ENCODE measurements at places on chromosomes 1 and 21.

DNA sequence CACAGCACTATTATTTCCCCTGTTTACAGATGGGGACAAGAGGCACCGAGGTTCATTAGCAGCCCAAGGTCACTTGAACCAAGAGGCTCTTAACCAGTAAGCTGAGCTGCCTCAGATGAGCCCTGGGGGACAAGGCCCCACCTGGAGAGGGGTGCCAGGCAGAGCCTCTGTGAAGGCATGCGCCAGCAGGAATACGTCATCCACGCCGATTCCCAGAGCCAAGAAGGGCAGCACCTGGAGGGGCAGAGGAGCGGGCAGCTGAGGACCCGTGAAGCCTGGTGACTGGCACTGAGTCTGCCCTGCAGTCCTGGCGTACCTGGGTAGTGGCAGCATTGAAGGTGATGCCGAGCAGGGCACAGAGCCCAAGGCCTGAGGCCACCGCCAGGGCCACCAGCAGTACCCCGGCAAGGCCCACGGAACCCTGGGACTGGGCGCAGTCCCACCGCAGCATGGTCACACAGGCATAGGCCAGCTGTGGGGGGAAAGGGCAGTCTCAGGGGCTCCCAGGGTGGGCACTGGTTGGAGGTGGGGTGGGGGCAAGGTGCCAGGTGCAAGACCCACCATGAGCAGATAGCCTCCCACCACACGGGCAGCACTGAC lies 14.1 kb downstream of the PTCH2 start:
- DNase-seq: no peak

GRCh38 chr1:211606332-211606913 lies 27.5 kb upstream of the SLC30A1 start:
- no peak for DNase-seq

DNA sequence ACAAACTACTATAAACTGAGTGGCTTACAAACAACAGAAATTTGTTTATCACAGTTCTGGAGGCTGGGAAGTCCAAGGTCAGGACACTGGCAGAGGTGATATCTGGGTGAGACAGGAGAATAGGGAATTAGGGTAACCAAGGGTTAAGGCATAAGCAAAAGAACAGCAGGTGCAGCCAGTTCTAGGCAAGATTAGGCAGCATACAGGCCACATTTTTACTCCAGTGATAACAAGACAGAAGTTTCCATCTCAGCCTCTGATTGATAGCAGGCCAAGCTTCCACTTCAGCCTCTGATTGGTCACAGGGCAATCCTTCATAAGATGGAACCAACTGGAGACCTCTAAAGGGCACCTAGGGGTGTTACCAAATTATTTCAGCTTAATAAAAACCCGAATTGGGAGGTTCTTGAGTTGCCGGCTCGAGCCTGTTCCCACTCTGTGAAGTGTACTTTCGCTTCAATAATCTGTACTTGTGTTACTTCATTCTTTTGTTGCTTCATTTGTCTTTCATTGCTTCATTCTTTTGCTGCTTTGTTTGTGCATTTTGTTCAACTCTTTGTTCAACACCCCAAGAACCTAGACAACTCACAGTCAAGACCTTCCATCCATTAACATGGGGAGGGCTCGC lies 185.6 kb downstream of the TOMM20 start:
- DNase-seq: no peak

DNA sequence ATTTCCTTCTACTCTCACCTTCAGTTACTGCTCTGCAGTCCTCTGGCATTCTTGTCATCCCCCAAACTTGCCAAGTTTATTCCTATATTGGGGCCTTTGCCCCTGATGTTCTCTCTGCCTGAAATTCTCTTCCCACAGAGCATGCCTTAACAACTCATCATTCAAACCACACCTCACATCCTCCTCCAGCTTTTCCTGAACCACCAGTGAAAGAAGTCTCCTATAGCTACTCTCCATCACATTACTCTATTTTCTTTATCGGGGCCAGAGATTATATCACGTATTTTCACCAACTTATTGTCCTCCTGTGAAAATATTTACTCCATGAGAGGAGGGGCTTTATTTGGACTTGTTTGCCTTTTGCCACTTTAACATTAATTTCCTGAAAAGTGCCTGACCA lies 32.1 kb downstream of the EXTL2 start:
- DNase-seq: no peak

GRCh38 chr1:226978432-226979114 lies 38.5 kb downstream of the COQ8A start:
- DNase-seq: no peak

DNA sequence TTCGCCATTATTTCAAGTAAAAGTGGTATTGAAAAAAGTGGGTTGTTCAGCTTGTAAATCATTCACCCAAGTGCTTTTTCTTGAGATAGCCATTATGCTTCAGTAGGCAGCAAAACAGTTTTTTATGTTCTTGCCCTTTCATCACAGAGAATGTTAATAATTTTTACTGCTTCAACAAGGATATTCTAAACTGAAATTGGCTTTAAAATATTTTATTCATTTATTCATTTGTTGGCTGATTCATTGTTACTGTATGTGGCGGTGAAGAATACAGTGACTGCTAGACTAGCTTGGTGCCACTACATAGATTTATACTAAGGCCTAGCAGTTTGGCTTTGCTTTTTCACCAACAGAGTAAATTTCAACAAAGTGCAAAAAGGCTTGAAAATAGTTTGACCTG lies 121.5 kb downstream of the OLFML2B start:
- no peak for DNase-seq

GRCh38 chr1:208251911-208252835 lies 8.0 kb upstream of the PLXNA2 start:
- DNase-seq: no peak

- DNase-seq: peak; percentile 87
Observed at GRCh38 chr1:165697881-165698760, at the start of gene ALDH9A1. Gene ALDH9A1, minus strand, starts transcription at chr1:165698562. Its CDS starts 4 bp downstream, at chr1:165698558.

DNA sequence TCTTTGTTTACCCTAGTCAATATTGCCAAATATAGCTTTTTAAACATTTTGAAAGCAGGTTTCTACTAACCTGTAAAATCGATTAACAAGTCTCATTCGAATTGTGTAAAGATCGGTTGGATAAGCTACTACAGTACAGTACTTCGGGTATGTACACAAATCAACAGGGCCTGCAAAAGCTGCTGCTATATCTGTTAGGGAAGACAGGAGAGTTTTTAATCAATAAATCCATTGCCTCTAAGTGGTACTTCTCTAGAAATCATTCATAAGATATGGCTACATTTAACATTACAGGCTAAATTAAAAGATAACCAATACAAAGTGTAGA lies 34.8 kb upstream of the PSMG1 start:
- DNase-seq: no peak

- DNase-seq: no peak
Observed at GRCh38 chr1:1373051-1373814, 1.8 kb downstream of the AURKAIP1 start.

GRCh38 chr1:213333121-213333520 lies 282.1 kb downstream of the RPS6KC1 start:
- no peak for DNase-seq

DNA sequence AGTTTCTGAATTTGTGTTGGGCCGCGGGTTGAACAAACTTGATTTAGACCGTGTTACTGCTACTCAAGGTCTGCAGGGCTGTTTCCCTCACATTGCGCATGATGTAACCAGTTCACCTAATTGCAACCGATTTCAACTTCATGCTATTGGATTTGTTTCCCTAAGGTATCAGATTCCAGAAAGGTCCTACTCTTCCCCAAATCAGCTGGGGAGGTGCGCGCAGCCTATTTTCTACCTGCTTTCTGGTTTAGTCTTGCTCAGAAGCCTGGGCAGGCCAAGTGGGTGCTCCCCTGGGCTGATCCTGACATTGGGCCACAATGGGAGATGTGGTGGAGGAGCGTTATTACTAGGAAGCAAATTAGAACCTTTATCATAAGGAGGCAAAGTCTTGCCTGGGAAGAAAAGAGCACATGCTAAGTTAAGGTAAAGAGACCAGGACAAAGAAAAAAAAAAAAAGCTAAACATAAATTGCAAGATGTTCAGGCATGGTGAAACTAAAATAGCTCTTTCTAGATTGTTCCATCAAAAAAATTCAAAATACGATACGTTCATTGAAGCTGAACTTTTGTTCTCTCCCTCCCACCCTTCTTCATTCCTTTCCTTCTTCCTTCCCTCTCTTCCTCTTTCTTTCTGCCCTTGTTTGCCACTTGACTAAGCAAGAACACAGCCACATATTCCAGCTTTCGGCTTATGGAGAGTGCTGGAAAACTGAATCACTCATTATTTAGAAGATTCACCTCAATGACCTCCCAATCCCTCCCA lies 28.8 kb upstream of the TARBP1 start:
- no peak for DNase-seq

GRCh38 chr1:93734999-93735398 lies 53.4 kb upstream of the BCAR3 start:
- DNase-seq: no peak

DNA sequence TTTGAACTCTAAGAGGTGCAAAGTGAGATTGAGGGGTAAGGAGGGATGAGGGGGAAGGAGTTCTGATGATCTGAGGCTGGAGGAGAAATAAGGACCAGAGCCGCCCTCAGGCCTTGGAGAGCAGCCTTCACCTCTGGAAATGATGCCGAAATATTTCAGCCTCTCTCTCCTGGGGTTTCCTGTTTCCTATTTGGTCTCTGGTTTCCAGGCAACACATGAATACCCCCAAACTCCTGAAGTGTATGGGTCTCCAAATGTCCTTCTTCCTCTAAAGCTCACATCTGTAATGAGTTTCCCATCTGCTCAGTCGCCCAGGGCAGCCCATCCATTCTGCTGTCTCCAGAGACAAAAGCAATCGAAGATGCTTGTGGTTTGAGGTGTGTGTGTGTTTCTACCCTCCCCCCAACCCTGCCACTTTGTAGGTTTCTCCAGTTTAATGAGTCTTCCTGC lies 52.0 kb upstream of the FAM20B start:
- no peak for DNase-seq

GRCh38 chr1:200966934-200967333 lies 56.6 kb downstream of the KIF21B start:
- no peak for DNase-seq

- no peak for DNase-seq
Observed at GRCh38 chr1:62593825-62594394, 3.4 kb upstream of the ANGPTL3 start.

- no peak for DNase-seq
Observed at GRCh38 chr1:46682064-46682463, 10.4 kb downstream of the TEX38 start.

- DNase-seq: no peak
Observed at GRCh38 chr1:38772026-38772425, 87.5 kb downstream of the RRAGC start.

DNA sequence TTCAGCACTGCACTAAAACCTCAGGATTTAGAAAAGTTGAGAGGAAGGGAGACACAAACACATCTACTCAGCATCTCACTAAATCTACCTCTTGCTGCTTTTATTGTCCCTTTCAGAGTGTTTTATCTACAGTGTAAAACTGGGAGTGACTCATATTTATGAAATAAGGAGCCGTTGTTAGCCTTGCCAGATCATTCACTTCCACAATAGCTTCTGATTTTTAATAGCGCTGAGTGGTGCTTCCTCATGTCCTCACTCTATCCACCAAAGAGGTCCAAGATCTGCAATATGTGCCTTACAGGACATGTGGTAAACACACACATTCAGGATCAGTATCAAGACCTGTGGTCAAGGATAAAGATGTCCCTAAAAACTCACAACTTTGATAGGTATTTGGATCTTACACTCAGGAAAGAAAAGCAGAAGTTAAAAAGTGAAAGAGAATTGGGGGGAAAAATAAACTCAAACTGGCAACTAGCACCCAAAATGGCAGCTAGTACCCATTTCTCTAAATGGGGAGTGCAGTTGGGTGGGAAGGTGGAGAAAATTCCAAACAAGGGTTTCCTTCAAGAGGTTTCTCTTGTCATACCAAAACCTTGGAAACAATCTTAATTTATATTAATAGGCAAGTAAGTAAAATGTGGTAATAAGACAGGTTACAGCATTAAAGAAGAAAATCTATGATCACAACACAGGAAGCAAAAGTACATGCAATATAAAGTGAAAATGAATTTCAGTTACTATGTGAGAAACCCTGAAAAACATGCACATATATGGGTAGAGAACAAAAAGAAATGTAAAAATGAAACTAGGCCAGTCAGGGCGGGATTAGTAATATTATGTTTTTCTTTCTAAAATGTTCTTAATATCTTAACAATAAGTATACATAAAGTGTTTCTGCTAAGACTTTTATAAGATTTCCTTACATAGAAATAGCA lies 15.9 kb downstream of the DUSP10 start:
- DNase-seq: no peak

- DNase-seq: peak; percentile 83
Observed at GRCh38 chr1:1122078-1122811, 6.4 kb upstream of the C1orf159 start.

DNA sequence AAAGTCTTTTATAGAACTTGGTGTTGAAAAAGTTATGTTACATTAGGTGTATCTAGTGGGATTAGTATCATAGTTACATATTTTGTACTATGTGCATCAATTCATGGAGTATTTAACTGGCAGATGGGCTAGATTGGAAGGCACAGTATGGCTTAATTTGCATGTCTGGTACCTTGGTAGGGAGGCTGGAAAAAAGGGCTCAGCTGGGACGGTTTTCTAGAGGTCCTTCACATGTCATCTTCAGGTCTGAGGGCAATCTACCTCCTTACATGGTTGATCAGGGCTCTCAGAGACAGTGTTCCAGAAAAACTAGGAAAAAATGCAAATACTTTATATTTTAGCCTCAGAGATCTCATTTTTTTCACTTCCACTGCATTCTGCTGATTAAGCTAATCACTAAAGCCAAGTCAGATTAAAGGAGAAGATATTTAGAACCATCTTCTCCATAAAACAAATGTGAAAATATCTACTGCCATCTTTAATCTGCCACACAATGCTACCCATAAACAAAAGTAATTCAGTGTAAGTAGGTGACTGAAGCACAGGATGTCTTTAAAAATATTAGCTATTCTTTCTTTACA lies 209.3 kb downstream of the PLA2G4A start:
- no peak for DNase-seq

- no peak for DNase-seq
Observed at GRCh38 chr1:27485363-27485762, 4.6 kb downstream of the WASF2 start.

DNA sequence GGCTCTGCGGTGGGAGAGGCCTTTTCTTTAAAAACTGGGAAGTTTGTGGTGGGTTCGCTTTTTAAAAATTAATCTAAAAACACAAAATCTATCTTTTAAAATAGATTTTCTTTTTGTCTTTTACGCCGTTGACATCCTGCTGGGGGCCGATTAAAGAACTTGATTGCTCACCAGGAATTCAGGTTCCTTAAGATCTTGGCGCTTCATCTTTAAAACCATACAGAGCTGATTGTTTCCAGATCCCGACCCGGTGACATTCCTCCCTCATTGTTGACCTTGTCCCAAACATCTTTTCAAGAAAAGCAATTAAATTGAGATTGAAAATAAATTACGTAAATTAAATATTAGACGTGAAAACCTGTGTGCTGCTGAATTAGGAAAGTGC lies 546 bp upstream of the ZNF697 start:
- DNase-seq: no peak

DNA sequence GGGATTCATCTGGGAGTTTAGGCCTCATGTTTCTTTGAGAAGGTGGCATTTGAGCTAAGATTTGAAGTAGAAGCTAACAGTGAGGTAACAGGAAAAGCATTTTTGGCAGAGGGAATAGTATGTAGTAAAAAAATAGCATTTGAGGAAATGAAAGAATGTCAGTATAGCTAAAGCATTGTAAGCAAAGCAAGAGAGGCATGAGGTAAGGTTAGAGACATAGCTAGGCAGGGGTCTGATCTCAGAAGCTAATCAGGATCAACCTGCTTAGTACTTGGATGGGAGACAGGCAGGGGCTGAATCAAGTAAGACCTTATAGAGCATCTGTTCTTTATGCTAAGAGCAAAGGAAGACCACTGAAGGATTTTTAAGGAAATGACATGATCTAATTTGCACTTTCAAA lies 4.0 kb downstream of the POLR3C start:
- no peak for DNase-seq

All from Peyer's patch (tissue), 4 donors.